ENCODE measurements at places on chromosomes 7 and 10. TPM values are rescaled to one million over a fixed set of nuclear protein-coding genes. Genes with fewer than 3 reads are reported as not detected.

Gene OR2A5
- not detected for total RNA-seq

Gene C10orf67
- total RNA-seq, result not detected

Gene SSC4D
- not detected for total RNA-seq

Gene SAMD9L
- total RNA-seq, result 154 TPM

DNA sequence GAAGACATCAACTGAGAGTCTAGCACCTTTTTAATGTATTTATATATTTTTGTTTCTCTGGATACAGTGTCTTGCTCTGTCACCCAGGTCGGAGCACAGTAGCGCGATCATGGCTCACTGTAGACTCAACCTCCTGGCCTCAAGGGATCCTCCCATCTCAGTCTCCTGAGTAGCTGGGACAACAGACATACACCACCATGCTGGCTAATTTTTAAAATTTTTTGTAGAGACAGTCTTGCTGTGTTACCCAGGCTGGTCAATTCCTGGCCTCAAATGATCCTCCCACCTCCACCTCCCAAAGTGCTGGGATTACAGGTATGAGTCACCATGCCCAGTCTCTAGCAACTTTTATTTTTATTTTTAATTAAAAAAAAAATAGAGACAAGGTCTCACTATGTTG, 51.4 kb upstream of the ANLN start:
- no peaks in the 10 kb centered on the region for H3K27me3 ChIP-seq
- DNase-seq, result no peak
- no peak overlapping the region for H3K27ac ChIP-seq
- no peaks in the 10 kb centered on the region for H3K4me1 ChIP-seq
- no peak overlapping the region for H3K4me3 ChIP-seq
- no peaks in the 10 kb centered on the region for H3K36me3 ChIP-seq

DNA sequence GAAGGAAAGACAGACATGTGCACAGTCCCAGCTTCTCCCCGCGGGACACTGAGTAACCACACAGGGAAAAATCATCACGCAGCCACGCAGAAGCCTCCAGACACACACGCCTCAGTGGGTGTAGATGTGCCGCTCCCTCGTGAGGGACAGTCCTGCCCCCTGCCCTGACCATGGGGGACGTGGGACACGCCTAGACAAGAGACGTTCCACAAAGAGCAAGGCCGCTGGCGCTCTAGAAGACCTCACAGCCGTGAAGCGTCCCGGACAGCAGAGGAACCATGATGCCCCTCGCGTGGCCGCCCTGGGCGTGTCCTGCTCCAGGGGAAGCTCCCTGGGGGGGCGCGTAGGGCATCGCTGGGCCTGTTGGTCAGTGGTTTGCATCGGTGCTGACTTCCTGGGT, 210.8 kb downstream of the DNAJB6 start:
- no peaks in the 10 kb centered on the region for H3K4me1 ChIP-seq
- no peaks in the 10 kb centered on the region for H3K36me3 ChIP-seq
- H3K4me3 ChIP-seq, result no peak overlapping the region
- no peak for DNase-seq

- DNase-seq, result no peak
- H3K36me3 ChIP-seq, result no peaks in the 10 kb centered on the region
- H3K27ac ChIP-seq, result no peak overlapping the region
- peaks cover 11% of the 10 kb centered on the region for H3K4me1 ChIP-seq
- no peaks in the 10 kb centered on the region for H3K27me3 ChIP-seq
Measured at GRCh38 chr7:137996386-137996851, 5.5 kb downstream of the CREB3L2 start.

Measured in naive thymus-derived CD4-positive, alpha-beta T cell (primary cell).